ENCODE measurements at places on chromosomes 3 and 15.

DNA sequence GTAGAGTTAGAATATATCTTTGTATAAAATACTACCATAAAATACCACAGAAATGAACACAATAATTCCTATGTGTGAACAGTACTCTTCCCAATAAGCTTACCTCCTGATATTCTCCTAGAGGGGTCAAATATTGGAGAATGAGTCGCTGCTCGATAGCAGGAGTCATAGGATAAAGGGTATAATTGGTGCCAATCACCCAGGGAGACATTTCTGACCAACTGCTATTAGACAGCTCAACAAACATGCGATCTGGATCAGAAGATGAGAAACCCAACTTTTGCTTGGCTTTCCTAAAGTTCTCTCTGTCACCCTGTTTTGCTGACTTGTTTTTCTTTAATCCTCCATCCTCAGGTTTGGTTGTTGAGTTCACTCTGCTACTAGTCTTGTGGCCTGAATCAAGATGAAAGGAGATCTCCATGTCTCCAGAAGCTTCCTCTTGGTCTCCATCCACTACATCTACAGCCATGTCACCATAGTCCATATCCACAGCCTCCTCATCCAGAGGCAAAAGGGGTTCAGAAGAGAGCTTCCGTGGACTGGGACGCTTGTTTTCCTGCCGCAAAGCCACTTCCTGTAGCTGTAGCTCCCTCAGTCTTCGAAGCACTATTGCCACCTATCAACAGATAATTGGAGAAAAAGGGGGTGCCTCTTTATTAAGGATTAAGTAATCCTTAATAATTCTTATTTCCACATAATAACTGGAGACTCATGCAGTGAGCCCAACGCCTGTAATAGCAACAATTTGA is 50.4 kb downstream of the RBM15B start:
- no peak for DNase-seq

DNA sequence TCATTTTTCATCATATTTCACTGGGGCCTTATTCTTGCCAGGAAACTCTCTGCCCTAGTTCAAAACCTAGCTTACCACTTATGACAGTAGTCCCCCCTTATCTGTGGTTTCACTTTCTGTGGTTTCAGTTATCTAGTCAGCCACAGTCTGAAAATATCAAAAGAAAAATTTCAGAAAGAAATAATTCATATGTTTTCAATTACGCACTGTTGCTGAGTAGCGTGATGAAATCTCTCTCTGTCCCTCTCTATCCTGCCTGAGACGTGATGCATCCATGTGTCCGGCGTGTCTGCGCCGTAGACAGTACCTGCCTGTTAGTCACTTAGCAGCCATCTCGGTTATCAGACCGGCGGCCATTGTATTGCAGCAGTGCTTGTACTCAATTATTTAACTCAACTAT is 369.9 kb upstream of the MCTP2 start:
- no peak for DNase-seq

GRCh38 chr3:175985781-175986180 is 1126.6 kb downstream of the NAALADL2 start:
- no peak for DNase-seq

DNA sequence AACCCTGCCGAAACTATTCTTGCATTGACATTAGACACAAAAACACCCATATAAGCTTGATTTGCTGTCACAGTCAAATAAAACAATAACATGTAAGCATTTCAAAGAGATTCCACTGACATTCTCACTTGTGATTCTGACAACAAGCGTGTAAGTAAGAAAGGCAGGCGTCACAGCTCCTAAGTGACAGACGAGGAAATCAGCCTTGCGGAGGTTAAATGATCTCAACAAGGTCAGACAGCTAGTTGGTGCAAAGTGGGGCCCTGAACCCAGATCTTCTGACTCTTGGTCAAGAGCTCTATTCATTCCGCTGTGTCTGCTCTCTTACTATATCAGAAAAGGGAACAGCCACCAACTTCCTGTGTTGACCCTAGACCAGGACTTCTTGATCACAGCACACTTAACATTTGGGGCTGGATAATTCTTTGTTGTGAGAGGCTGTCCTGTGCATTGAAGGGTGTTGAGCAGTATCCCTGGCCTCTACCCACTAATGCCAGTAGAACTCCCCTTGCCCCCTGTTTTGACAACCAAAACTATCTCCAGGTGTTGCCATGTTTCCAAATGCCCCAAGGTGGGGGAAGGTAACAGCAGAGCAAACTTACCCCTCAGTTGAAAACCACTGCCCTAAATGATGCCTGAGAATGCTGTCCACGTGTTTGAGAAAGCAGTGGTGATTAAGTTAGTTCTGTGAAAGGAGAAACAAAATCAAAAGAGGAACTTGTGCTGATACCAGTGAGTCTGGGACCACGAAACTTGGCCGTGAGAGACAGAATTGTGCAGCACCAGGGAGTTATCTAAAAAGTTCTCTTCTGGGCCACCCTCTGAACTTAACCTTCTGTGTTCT is 86.1 kb downstream of the LIPC start:
- no peak for DNase-seq

GRCh38 chr3:143120716-143121240 is 1.2 kb downstream of the CHST2 start:
- peak; percentile 16 for DNase-seq

- no peak for DNase-seq
Observed at GRCh38 chr15:78208341-78208844, 26.0 kb downstream of the ACSBG1 start.

GRCh38 chr3:39434574-39434973 is 28.1 kb downstream of the RPSA start:
- DNase-seq = no peak

DNA sequence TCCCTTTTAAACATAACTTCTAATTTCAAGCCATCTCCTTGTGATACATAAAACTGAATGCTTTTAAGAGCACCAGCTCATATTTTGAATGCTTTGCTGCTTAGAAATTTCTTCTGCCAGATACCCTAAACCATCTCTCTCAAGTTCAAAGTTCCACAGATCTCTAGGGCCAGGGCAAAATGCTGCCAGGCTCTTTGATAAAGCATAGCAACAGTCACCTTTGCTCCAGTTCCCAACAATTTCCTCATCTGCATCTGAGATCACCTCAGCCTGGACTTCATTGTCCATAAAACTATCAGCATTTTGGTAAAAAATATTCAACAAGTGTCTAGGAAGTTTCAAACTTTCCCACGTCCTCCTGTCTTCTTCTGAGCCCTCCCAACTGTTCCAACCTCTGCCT is 17.5 kb downstream of the OSTN start:
- DNase-seq = no peak

DNA sequence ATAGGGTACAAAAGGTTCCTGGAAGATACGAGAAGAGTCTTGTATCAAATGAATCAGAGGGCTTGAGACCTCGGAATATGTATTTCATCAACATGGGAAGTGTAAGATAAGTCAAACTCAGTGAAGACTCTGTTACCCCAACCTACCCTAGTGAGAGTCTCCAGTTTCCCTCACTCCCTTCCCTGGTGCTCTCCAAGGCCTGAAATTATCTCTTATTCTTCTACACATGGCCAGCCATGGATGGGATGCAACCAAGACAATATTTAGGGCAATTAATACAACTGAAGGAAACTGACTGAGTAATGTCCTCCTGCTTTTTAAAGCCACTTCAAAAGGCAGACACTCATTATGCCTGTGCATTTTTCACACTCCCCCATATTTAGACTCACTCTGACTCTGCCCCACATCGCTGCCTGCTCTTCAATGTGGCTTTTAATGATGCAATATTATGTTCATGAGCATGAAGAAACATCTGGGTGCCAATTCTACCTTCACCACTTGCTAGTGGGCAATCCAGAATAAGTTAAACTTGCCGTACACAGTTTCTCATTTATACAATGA is 137.1 kb upstream of the THBS1 start:
- DNase-seq = no peak

- peak; percentile 77 for DNase-seq
Observed at GRCh38 chr3:33023176-33024136, 72.0 kb downstream of the CCR4 start.

DNA sequence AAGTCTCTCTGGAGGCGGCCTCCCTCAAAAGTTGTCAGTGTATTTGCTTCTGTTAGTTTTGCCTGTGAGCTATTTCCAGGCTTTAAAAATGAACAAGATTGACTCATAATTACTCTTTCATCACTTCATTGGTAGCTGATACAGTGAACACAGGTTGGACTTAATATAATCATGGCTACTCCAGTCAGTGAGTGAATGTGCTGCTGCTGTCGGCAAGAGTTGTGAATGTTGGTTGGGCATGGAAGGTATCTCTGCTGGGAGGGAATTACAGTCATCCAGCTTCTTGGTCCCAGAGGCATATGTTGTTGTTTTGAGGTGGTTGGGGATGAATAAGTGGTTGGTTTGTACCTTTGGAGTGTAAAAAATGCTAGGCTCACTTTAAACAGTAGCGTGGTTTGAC is 11.5 kb downstream of the TCF12 start:
- no peak for DNase-seq

GRCh38 chr15:26083457-26083856 is 220.3 kb upstream of the ATP10A start:
- DNase-seq = no peak

DNA sequence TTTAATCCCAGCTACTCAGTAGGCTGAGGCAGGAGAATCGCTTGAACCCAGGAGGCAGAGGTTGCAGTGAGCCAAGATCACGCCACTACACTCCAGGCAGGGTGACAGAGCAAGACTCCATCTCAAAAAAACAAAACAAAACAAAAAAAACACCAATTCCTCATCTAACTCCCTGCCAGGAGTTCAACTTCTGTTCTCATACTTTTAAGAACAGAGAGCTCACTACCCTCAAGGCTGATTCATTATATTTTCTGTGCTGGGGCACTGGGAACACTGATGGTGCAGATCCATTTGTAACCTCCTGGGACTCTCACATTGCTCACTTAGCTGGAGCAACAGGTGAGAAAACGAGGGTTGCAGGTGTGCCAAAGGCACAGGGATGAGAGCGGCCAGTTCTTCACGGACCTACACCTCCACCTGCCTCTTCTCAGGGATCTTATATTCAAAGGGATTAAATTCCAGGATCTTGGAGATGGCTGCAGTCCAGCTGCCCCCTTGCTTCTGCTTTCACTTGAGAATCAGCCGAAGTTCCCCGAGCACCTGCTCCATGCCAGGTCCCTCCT is 12.3 kb upstream of the CSK start:
- DNase-seq = no peak

GRCh38 chr15:67836134-67836455 is 3.8 kb downstream of the RNU6-1 start:
- DNase-seq = no peak

DNA sequence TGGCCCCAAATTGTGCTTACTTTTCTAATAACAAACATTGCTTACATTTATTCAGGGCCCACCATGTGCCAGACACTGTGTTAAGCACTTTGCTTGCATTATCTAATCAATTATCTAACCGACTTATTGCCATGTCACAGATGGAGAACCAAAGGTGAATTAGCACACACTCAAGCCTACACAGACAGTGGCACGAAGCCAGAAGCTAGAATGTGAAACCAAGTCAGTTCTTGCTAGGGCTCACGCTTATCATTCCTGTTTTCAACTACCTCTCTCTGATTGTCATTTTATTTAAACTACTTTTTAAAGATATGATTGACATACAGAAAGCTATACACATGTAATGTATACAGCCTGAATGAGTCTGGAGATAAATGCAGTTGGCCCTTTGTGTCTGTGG is 215.7 kb upstream of the CFAP20DC start:
- no peak for DNase-seq

DNA sequence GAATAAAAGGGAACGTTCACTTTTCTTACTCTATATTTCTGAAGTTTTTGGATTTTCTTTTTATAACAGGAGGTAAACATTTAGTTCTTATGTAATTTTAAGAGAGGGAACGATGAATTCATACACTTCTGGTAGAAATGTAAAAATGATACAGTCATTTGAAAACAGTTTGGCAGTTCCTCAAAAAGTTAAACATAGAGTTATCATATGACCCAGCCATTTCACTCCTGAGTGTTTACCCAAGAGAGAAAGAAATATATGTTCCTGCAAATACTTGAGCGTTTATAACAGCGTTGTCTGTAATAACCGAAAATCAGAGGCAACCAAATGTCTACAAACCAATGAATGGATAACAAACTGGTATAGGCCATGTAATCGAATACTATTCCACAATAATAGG is 20.8 kb upstream of the CCR9 start:
- no peak for DNase-seq

- DNase-seq = no peak
Observed at GRCh38 chr15:97968380-97968779, 7.9 kb downstream of the ARRDC4 start.

DNA sequence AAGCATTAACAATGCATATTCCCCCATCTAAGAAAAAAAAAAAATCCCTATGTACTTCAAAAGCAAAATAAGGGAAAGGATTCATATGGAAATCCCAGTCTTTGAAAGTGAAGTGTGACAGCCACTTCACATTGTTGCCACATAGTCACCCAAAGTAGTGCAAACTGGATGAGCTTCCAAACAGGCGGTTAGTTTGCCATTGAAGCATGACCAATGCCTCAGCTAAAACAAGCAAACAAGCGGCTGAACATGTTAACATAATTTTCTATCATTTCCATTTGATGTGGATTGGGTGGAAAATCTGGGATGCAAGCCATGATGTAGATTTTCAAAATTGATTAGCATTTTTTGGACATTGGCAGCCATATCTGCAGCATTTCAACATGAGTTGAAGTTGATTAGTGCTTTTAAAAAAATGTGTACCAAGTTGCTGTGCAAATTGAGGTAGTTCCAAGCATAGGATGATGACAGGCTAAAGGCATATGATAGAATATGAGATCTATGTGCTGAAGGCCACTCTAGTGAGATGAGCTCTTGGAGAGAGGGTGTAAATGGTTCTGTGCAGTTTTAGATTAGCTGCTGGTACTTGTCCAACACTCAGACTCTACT is 405.2 kb downstream of the NR2F2 start:
- DNase-seq = no peak

DNA sequence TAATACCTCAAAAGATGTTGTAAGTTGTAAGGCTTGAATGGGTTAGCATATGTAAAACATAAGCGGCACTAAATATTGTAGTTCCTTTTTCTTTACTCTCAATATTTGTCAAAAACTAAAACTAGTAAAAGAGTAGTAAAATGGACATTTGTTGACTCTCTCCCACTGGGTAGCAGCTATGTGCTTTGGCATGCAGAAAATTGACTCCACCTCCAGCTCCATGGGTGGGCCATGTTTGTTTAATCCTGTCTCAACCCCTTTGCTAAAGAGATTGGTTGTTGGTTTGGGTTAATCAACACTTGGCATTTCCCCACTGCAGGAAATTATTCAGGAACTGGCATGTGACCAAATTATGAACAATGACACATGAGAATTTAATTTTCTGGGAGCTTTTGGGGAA is 114.8 kb downstream of the EOMES start:
- peak; percentile 60 for DNase-seq

All from PC-3 (cell line).